Midbrain (tissue), 1 donor: ENCODE measurements at places on chromosomes 5 and 9.

DNA sequence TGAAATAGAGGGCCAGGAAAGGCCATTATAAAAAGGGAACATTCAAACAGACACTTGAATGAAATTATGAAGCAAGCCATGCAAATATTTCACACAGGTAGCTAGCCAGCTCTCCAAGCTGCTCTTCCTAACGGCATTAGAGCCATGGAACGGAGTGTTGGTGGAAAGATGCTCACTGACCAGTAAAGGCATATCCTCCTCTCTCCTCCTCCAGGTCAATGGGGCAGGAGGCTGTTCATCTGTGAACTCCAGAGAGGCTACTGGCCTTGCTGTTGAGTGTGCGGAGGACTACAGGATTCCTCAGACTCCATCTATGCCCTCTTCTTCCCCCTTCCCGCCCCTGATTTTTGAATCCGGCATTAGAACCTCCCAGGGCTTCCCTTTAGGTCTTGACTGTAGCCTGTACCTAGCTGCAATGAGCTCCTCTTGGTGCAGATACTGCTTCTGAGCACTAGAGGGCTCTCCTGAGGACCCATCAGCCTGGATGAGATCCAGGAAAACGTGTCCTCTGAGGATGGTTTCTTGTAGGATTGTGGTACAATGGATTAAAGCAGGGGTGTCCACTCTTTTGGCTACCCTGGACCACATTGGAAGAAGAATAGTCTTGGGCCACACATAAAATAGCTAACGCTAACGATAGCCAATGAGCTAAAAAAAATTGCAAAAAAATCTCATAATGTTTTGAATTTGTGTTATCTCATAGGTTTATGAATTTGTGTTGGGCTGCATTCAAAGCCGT lies 162.2 kb downstream of the SREK1 start:
- DNase-seq, result peak; percentile 57

DNA sequence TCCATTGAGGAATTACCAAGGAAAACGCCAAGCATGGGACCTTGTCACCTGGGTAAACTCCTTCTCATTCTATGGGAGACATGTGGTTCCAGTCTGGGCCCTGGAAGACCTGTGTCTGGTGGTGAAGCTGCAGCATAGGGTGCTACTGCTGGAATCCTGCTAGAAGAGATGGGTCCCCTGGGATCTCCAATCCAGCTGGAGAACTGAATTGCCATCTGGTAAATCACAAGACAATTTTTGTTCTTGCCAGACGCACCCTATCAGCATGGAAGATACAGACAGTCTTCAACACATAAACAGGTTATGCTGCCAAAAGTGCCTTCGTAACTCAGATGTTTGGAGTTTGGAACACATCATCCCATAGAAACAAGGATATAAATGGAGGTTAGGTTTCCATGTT lies 424.0 kb upstream of the BRINP1 start:
- DNase-seq, result no peak

GRCh38 chr5:20335978-20336377 lies 348.0 kb upstream of the CDH18 start:
- DNase-seq, result no peak

- no peak for DNase-seq
These were observed 441.1 kb downstream of the EBF1 start for GRCh38 chr5:158658446-158659230.

DNA sequence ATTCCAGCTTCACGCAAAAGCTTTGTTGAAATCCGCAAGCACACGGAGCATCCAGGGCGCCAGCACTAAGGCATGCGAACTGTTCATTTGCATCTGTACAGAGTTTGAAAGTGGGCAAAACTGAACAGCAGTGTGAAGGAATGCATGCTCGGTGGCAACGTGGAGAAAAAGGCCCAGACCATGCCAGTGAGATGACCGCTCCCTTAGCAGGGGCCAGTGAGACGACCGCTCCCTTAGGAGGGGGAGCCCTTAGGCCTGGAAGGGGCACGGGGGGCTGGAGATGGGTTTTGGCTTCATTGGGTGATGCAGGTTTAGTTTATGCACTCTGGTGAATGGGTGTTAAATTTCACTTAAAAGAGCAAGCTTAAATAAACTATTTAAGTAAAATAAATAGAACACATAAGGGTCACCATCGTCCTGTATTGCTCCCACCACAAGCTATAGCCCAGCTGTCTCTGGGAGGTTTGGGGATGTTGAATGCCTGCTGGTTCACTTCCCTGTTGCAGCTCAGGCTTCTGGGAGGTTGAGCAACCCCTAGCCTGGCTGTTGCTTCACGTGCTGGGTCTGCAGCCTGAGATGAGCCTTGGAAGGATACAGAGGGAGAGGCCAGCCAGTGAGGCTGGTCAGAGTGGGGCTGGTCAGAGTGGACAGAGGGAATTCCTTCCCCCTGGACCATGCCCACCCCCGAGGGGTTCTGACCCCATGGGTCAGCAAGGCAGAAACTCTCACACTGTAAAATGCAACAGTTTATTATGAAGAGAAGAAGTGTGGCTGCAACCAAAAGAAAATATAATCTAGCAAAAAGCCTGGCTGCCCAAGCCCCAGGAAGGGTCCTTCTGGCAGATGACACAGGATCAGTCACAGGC lies 4.6 kb upstream of the FCN1 start:
- no peak for DNase-seq

GRCh38 chr9:107734256-107735013 lies 244.9 kb upstream of the KLF4 start:
- DNase-seq, result no peak

- DNase-seq, result no peak
These were observed 30.1 kb upstream of the ZNF782 start for GRCh38 chr9:96884443-96884842.

DNA sequence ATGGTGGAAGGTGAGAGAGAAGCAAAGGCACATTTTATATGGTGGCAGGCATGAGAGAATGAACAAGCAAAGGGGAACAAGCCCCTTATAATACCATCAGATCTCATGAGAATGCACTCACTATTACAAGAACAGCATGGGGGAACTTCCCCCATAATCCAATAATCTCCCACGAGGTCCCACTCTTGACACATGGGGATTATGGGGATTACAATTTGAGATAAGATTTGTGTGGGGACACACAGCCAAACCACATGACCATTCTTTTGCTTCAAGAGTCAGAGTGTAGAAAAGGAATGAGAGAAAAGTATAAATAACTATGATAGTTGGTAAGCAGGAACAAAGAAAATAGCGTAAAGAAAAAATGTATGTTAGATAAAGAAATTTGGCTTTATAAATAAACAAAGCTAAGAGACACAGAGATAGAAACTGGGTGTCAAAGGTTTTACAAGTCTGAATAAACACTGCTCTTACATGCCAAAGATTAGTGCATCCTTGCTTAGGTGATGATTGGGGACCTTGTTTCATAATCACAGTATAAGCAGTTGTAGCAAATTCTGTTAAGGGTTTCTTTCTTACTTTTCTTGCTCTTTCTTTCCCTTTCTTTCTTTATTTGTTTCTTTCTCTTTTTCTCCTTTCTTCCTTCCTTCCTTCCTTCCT lies 91.9 kb upstream of the PAPPA start:
- DNase-seq, result no peak

GRCh38 chr9:88303721-88304451 lies 84.4 kb upstream of the SPIN1 start:
- DNase-seq, result no peak

GRCh38 chr5:88480801-88481499 lies 212.3 kb upstream of the TMEM161B start:
- DNase-seq, result no peak

DNA sequence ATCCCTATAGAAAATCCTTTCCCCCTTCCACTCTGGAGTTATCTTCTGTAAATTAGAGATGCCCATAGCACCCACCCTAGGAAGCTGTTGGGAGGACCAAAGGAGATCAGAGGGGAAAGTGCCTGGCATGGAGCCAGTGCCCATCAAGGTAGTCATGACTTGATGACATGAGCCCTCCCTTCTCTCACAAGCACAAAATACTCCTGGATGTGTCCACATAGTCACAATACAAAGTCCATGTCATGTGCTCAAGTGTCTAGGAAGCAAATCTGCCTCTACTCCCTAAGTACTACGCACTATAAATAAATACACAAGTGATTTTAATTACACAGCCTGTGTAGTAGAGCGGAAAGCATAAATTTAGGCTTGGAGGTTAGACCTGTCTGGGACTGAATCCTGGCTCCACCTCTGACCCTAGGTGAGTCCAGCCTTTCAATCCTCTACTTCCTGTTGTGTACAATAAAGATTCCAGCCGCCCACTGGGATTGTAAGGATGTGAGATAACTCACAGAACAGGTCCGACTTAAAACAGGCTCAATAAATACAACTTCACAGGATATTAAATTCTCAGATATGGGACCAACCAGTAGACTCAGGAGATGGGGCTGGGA lies 30.6 kb downstream of the TTC39B start:
- no peak for DNase-seq

GRCh38 chr9:86178503-86178902 lies 79.1 kb upstream of the GOLM1 start:
- no peak for DNase-seq

DNA sequence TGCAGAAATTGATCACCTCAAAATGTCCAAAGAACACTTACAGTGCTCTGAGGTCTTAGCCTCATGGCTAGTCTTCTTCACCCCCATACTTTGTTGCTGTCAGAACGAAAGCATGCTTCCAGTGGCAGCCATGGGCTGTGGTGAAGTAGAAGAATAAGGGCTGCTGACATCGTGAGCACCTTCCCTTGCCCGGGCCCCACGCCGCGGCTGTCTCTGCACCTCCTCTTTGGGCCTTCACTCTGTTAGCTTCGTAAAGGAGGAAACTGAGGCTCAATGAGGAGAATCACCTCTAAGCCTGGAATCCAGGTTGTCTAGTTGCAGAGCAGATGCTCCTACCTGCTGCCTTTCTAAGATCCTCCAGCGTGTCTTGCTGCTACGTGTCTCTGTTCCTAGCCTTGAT lies 139.5 kb upstream of the SLC28A3 start:
- DNase-seq, result no peak

DNA sequence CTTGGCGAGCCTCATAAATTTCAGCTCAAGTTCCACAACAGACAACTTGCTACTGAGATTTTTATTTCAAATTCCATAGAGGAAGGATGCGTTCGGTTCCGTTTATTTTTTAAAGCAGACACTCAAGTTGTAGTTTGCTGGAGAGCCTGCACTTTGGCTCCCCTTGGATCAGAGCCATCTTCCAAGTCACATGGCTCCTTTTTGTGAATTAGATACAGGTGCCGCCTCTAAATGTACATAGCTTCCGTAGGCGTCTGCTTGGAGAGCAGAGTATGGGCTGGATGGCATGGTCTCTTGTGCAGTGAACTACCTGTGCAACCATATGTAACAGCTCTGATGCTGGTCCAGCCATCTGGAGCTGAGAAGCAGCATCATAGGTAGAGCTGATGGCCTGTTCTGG lies 73.9 kb upstream of the WWC1 start:
- no peak for DNase-seq

DNA sequence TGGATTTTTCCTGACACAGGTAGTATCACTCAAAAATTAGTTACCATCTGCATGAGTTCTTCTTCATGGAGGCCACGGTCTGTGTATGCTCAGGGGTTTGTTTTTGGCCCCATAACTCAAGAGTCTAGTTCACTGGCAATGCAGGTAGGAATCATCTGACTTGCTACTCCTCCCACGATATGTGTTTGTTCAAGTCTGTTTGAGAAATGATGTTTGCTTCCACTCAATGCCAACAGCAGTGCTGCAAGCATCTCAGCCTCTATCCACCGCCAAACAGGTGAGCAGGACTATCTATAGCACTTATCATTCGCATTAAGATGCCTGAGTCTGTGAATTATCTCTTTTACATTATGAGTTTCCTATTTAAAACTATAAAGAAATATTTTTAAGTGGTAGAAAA lies 264.8 kb upstream of the PTGER4 start:
- no peak for DNase-seq

DNA sequence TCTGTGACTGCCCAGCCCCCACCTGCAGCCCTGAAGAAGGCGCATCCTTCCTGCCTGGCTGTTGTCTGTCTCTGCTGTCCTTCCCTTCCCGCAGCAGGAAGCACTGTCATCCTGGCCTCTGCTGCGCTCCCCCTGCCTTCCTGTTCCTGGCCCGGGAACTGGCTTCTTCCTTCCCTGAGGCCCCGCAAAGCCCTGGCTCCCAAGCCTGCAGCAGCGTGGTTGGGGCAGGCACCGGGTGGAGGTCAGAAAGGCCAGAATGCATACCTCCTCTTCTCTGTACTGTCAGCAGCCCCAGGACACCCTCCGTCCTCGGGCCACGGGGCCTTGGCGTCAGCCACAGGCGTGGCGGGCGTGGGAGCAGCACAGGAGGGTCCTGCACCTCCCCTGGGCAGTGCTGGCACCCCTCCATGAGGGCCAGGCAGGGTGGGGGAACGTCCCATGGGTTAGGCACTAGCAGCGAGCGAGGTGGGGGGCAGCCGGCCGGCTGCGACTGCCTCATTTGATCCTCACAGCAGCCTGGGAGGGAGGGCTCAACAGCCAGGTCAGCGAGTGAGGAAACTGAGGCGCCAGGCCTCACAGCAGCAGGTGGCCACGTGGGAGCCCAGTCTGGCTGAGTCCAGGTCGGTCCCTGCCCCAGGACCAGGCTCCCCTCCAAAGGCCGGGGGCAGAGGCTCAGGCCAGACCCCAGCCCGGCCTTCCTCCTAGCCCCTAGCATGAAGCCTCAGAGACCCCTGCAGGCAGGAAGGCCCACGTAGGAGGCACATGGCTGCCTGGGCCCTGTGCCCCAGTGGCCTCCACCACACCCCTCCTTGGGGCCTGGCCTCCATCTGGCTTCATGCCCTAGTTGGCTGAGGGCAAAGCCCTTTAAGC lies 9.4 kb downstream of the FLT4 start:
- no peak for DNase-seq

DNA sequence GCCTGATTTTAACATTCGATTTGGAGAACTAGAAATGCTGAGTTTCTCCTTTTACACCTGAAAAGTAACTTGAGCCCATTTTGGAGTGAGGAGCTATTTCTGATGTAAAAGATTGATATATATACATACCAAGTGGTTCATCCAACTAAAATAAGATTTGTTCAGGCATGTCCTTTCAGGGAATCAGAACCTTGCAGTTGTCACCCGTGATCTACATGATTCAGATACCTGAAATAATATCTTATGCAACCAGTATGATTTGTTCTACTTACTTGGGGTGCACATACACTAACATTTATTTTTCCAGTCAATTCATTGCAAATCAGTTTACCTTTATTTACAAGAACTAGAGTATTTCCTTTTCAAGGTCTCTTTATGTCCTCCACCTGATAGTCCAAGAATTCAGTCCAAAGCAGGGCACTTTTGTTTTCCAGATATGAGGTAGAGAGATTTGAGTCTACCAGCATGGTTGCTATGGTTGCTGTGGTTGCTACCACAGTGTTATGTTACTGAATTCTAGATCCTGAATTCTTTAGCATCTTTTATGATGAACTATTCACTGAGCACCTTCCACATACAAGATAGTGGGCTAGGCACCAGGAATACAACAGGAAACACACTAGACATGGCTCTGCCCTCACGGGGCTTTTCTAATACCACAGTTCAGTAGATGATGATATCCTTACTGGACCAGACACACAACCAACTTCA lies 49.3 kb downstream of the CCL28 start:
- no peak for DNase-seq

DNA sequence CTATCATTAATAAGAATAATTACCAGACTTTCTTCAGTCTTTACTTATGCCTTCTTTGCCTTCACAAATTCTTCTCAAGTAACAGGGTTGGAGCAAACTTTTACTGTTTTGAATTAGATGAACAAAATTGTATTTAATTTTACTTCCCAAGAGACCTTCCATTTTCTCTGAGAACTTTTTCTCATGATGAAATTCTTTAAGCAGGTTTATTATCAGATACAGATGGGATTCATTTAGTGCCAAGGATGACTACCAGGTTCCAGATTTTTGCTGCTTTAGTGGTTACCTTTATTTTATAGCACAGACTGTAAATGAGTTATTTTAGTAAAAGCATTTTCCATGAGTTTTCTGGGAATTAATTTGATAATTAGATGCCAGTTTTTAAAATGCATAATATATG lies 125.1 kb downstream of the GDNF start:
- DNase-seq, result no peak

GRCh38 chr9:80127920-80128319 lies 556.2 kb downstream of the TLE4 start:
- no peak for DNase-seq
